ENCODE measurements at places on chromosomes 4 and X.
A peak's percentile ranks its signal among the peaks of the same experiment; 100 is the strongest.

GRCh38 chr4:138263247-138263816 lies 21.2 kb upstream of the SLC7A11 start:
- no peak for DNase-seq

- DNase-seq, result peak; percentile 70
Measured at GRCh38 chrX:65607070-65607742, 60.2 kb upstream of the MSN start.

DNA sequence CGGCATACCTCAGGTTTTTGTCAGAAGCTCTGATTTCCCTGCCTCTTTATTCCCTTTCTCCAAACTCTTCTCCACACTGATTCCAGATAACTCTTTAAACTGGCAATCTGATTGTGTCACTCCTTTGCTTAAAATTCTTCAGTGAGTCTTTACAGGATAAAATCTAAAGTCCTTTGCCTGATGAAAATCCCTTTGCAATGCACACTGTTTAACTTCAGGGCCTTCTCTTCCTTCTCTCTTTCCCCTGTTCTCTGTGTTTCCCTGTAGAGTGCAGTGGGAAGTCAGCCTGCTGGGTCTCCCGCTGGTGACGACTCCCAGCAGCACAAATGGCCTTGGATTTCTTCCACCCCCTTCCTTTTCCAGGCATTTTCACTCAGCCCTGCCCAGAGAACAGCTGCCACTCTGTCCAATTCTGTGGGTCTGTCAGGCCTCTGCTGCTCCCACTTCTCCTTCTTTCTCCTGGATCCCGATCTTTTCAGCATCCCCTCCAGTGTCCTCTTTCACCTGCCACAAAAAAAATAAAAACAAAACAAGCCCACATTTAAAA lies 189.9 kb upstream of the NWD2 start:
- no peak for DNase-seq

DNA sequence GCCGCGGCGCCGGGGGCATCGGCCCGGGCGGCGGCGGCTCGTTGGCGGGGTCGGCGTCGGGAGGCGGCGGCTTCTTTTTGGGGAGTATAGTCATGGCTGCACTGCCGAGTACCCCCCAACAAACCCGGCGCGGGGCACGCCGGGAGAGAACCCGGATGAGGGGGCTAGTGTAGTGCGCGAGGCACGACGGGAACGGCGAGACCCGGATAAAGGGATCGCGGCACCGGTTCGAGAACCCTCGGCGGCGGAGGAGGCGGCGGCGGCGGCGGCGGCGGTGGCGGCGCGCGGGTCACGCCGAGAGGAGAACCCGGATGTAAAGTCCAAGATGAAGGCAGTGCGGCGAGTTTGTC lies at the start of gene OTUD5:
OTUD5 (minus strand) TSS at position 131 of the 350 bp plus-strand sequence; CDS start at position 94, 37 bp downstream.
- DNase-seq, result peak; percentile 58

- DNase-seq, result no peak
Measured at GRCh38 chr4:10704430-10704810, 19.9 kb upstream of the CLNK start.
